Stimulated activated CD8-positive, alpha-beta memory T cell treated with anti-CD3 and anti-CD28 coated beads, Interleukin-7, amount 100 ng/mL, for 1 hour (primary cell): ENCODE measurements at places on chromosomes 2 and 18.

GRCh38 chr2:188628989-188629752 lies 337.5 kb downstream of the GULP1 start:
- no peak for DNase-seq

GRCh38 chr18:72444798-72445155 lies 99.4 kb downstream of the CBLN2 start:
- no peak for DNase-seq

GRCh38 chr2:1559589-1560175 lies 146.4 kb downstream of the TPO start:
- DNase-seq, result no peak

- DNase-seq, result no peak
Measured at GRCh38 chr2:158967114-158967730, 1.2 kb upstream of the TANC1 start.

DNA sequence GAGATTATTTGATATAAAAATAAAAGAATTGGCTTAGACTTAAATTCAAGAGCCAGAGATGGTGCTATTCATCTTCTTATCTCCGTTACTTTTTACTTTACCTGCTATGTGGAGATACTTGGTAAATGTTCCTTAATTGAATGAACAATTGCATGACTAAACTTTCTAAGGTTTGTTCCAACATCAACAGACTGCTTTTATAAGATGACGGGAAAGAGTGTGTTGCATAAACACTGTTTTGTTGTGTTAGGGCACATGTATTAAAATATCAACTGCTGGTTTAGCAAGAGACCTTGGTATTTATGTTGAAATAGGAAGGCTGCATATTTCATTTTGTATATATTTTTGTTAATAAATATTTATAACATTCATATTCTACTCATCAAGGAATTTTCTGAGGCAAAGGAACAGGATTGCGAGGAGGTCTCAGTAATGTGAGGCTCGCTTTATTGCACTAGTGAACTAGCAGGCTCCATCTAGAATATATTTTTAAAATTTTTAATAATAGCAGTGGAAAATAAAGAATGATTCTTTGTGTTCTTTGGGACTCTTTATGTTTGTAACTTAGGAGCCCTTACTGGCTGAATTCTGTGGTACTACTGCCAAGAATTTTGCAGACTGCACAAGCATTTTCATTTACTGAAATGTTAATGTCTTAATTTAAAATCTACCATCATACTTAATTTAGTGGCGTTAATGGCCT lies 10.7 kb upstream of the NFE2L2 start:
- no peak for DNase-seq
